ENCODE measurements at places on chromosomes 1 and 21. TPM values are rescaled to one million over a fixed set of nuclear protein-coding genes. Genes with fewer than 3 reads are reported as not detected.

- H3K4me3 ChIP-seq: no peak overlapping the region
- peaks cover 25% of the 10 kb centered on the region for H3K36me3 ChIP-seq
- no peaks in the 10 kb centered on the region for H3K4me1 ChIP-seq
- H3K27ac ChIP-seq: no peak overlapping the region
- no peak for DNase-seq
- no peaks in the 10 kb centered on the region for H3K27me3 ChIP-seq
These were observed 26.2 kb downstream of the RLF start for GRCh38 chr1:40187399-40187798.

Gene ANKRD35
- 2.7 TPM for total RNA-seq

DNA sequence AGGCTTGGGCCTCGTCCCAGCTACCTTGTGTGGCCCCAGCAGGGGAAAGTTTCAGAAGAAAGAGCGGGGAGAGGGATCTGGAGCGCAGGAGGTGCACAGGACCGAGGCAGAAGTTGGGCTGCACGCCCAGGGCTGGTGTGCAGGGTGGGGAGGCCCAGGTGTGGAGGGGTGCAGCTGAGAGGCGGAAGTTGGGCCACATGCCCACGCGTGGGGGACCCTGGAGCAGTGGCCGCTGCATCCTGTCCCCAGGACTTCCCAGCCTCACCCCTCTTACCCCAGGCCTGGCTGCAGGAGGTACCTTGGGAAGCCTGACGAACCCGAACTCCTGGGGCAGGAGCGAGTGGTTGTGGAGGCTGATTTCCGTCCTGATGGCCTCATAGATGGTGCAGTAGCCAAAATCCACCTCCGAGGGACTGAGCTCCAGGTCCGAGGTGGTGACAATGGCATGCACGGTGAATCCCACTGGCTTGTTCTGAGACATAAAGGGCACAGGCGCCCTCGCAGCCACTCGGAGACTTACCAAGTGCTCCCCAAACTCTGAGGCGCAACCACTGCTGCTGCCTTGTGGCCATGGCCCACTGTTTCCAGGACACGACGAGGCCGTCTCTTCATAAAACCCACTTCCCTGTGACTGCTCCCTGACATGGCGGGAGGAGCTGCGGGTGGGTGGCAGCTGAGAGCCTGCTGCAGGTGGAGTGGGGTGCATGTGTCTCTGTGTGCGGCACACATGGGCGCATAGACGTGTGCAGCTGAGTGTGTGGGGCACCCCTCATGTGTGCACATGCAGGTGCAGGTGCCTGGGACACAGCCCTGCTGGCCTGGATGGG lies 20.4 kb upstream of the TMEM52 start:
- no peaks in the 10 kb centered on the region for H3K27me3 ChIP-seq
- no peak overlapping the region for H3K4me3 ChIP-seq
- H3K36me3 ChIP-seq: no peaks in the 10 kb centered on the region
- no peak for DNase-seq
- no peak overlapping the region for H3K27ac ChIP-seq

Gene FCRL5
- not detected for total RNA-seq

Data from tibial nerve (tissue), 4 donors.